ENCODE measurements at places on chromosomes 12 and 14.

DNA sequence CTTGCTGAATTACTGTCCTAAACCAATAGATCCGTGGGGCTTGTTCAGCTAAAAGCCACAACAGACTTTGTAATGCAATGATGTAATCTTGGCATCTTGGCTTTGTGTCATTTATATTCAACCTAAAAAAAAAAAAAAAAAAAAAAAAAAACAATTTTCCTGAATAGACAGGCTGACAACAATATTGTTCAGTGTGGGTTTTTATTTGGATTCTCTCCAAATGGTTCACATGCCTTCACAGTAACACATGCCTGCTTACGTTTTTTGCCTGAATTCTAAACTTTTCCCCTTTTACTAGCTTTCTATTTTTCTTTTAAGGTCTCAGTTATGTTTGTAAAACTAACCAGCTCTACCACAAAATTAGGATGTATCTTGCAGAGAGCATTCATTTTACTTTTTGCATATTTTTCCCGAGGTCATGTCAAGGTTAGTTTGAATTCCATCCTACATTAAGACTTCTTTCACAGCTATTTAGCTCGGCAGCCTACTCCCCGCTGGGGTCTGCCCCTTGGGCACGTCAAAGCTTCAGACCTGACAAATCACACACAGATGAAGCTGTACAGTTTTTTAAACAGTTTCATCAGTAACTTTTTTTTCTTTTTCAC lies 213.7 kb upstream of the NPAS3 start:
- no peak for DNase-seq

DNA sequence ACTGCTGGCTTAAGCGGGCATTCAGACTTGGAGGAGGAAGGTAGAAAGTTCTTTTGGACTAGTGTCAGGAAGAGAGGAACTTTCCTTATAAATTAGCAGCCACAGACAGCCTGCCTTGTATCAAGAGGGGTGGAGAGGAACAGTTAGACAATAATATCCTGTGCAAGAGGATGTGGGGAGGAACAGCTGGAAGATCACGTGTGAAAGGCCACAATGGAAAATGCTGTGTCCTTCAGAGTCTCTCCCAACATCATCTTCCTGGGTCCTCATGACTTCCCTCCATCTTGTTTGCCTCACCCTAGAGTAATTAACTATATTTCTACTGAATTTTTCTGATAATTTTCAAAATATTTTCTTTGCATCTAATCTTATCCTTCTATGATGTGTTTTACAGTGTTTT lies 117.4 kb downstream of the MGAT4C start:
- DNase-seq, result no peak

DNA sequence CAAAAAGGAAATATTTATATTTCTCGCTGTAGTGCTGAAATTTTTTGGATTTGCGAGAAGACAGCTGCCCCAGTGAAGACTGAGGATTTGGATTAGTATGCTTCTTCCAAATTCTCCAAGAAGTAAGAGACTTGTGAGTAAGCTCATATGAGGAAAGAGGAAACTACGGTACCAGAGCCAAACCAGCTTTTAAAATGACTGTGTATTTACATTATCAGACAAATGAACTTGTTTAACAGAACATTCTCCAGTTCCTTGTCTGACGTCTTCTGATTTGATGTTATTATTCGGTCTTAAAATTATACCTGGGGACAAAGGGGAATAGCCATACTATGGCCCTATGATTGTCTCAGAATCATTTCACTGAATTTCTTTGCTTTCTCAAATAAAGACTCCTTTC lies 8.0 kb downstream of the CLEC12B start:
- no peak for DNase-seq

DNA sequence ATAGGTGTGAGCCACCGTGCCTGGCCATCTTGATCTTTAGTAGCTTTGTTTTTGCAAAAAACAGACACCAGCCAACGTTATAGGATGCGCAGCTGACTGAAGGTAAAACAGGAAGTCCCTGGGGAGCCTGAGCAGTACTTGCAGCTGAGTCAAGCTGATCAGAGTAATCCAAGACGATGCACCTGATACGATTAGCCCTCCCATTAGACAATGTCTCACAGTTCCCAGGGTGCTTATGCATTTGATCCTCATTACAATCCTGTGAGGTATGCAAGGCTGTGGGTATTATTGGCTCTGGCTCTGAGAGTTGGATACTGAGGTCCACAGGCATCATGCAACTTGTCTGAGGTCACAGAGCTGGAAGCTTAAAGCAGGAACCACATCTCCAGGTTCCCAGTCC lies 8.1 kb downstream of the KRT18 start:
- DNase-seq, result no peak

- no peak for DNase-seq
These were observed 10.8 kb downstream of the DLK1 start for GRCh38 chr14:100737526-100737925.

- DNase-seq, result no peak
These were observed 3.1 kb upstream of the OR4N2 start for GRCh38 chr14:19800282-19801117.

DNA sequence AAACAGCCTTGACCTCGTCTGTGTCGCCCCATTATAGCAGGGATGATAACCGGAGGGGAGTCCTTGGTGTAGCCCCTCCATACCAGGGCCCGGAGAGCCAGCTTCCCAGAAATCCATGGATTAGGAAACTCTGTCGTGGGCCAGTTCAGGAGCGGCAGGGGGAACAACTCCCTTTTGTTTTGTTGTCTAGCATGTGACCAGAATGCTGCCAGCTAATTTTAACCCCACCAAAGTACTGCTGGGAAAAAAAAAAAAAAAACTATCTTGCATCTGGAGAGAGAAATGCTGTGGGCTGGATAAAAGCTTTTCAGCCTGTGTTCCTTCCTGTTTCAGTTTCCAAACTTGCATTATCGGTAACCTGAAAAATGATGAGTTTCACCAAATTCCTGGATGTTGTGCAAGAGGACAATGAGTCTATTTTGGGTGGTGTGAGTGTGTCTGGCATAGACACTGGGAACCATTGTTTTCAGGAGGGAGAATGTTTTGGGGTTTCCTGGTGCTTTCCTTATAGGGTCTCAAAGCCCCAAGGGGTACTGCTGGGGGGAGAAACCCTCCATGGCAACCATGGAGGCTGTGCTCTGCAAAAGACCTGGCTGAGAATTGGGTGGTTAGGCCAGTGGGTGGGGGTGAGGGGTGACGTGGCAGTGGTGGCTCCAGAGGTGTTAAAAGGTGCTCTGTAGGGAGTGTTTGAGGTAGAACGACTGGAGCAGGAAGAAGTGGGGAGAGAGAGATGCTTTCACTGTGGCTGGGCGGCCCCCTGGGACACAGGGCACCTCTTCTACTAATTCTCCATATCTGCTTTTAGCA lies 14.9 kb upstream of the IRF2BPL start:
- no peak for DNase-seq
